Nucleus accumbens (tissue), 56 donors: ENCODE measurements at places on chromosomes 11 and 22.

DNA sequence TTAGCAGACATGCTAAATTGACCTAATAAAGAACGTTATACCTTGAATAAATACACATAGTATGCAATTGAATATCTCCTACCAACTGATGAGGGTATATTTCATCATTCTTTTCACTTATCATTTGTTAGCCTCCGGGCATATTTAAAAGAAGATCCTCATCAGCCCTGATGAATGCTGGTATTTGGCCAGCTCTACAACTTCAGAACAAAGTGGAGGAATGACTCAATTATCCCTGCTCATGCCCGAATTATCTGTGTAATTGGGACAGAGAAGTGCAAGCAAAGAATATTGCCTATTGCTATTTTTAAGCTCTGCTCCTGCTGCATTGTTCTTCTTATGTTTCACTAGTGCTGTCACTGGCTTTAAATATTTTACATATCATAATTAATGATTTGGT lies 622.1 kb downstream of the METTL15 start:
- DNase-seq, result no peak

GRCh38 chr11:83982825-83983224 lies 696.7 kb upstream of the CCDC90B start:
- no peak for DNase-seq

DNA sequence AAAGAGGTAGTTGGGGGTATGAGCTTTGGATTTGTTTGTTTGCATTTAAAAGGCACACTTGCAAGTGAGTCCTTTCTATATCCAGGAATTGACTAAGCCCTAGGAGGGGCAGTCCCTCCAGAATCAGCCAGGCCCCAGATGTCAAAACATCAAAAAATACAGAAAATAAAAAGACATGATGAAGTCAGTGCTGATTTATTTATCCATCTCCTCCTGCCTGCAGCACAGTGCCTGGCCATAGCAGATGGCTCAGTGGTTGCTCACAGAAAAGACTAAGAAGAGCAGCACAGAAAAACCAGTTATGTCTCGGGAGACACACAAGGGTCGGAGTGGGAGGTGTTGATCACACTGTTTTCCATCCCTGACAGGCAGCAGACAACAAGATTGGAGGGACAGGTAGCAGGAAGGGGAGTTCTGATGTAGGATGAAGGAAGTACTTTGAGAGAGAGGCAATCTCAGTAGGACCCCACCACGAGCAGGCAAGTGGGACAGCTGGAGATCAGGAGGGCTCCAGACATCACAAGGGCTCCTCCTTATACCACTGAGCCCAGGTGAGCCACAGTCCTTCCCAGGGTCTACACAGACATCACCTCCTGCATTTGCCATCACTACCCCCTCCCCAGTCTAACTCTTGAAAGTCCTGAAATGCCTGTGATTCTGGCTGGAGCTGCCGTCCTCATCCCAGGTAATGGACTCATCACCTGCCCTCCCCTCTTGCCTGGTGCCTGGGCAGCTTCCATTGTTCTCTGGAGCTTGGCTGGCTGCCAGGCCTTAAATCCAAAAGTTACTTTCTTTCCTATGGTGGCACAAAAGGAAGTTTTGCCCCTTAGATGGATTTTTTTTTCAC lies 32.3 kb downstream of the TMPRSS5 start:
- DNase-seq, result no peak

DNA sequence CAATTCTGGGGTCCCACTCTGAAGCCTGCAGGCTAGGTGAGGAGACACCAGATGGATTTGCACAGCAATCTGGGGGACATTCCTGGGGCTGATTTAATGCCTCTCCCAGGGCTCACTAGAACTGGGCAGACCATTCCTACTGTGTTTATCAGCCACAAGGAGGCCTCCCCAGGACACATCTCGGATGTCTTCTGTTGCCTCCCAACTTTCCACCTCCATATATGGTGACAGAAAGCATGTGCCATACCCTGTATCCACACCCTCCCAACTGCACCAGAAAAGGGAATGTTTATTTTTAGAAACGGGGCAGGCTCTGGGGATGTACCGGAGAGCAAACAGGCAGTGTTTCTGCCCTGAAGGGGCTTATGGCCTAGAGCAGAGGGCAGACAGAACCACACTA lies 181.8 kb downstream of the CSNK2A3 start:
- no peak for DNase-seq

DNA sequence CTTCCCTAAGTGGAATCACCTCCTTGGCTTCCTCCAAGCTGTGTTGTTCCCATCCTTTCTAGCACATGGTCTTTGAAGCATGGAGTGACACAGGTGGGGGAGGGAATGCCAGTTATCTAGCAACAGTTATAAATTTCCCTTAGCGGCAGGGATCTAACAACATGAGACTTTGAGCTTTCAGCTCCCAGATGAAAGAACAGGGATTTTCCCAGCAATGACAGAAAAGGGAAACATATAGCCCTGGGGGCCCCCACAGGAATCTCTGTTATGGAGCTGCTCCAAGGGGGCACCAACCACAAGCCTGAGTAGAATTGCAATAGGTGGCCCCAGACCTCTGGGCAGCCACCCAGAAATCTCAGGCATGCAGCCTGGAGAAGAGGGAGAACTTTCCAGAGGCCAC lies 163.0 kb downstream of the GRIK4 start:
- DNase-seq, result no peak

GRCh38 chr11:62983536-62984199 lies 1.1 kb downstream of the SLC22A6 start:
- no peak for DNase-seq

DNA sequence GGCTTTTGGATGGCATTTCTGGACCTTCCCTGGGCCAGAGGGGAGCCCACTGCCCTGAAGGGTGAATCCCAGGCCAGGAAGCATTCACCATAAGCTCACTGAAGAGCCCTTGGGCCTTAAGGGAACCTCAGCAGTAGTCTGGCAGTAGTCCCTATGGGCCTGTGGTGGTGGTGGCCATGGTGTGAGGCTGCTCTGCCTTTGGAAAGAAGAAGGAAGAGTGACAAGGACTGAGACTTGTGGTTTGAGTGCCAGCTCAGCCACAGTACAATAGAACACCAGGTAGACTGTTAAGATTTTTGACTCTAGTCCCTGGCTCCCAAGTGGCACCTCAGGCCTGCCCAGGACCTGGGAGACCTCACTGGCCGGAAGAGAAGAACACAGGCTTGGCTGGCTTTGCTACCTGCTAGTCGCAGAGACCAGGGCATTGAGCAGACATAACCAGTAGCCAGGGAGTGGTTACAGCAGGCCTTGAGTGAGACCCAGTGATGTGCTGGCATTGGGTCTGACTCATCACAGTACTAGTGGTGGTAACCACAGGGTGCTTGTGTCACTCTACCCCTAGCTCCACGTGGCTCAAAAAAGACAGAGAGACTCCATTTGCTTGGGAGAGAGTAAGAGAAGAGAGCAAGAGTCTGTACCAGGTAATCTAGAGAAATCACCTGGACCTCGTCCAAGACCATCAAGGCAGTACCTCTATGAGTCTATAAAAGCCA lies 259.8 kb upstream of the BLID start:
- no peak for DNase-seq

DNA sequence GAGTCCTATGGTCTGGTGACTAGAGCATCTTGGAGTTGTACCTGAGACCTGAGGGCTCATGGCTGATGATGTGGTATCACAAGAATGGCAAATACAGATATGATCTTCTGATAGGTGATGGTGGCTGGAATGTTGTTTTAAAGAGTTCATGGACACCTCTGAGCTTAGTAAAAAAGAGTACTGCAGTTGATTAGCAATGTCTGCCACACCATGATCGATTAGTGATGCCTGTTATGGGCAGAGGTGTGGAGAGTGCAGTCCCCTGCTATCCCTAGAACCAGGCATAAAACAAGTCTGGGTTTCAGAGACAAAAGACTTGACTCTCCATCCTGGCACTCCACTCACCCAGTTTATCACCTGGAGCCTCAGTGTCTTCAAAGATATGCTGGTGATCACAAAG lies 1.4 kb upstream of the BATF2 start:
- no peak for DNase-seq
